Tibial nerve (tissue), 4 donors: ENCODE measurements at places on chromosomes 7 and 10. TPM values are rescaled to one million over a fixed set of nuclear protein-coding genes. Genes with fewer than 3 reads are reported as not detected.

DNA sequence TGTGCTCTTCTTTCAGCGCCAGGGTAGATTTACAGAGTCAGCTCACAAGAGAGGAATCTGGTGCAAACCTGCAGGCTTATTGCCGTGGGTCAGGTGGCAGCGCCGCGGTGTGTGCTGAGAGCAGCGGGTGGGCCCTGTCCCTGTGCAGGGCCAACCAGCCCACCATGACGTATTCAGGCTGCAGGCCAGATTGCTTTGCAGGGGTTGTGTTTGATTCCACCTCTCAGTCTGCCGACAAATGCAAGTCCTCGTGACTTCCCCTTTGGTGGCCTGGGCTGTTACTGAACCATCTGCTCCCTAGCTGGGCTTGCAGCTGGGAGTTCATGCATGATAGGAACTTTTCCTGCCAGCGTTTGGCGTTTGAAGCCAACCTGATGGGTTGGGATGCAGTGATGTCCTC, 66.7 kb upstream of the LEP start:
- H3K36me3 ChIP-seq, result no peaks in the 10 kb centered on the region
- H3K27me3 ChIP-seq, result no peaks in the 10 kb centered on the region
- no peak for DNase-seq

Gene BCCIP
- 22.0 TPM for total RNA-seq

Gene MPP7
- total RNA-seq, result 4.0 TPM

Gene VTI1A
- total RNA-seq, result 105 TPM

DNA sequence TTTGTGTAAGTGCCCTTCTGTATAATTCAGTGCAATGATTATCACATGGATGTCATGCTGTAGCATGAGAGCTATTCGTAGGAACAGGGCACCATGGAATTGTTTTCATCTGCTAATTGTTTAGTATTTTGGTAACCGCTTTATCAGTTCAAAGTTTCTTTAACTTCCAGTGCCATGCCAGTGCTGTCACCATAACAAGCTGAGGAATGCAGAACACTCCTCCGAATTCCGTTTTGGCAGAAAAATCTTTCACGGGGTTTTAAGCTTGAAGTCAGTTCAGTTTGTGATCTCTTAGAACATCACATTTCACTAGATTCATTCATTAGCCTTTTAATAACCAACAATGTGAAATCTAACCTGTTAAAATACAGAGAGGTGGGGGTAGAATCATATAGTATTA, 117.2 kb upstream of the SEMA3C start:
- H3K27ac ChIP-seq, result no peak overlapping the region
- no peak overlapping the region for H3K4me3 ChIP-seq
- no peak for DNase-seq
- no peaks in the 10 kb centered on the region for H3K36me3 ChIP-seq
- H3K27me3 ChIP-seq, result no peaks in the 10 kb centered on the region
- no peaks in the 10 kb centered on the region for H3K4me1 ChIP-seq

DNA sequence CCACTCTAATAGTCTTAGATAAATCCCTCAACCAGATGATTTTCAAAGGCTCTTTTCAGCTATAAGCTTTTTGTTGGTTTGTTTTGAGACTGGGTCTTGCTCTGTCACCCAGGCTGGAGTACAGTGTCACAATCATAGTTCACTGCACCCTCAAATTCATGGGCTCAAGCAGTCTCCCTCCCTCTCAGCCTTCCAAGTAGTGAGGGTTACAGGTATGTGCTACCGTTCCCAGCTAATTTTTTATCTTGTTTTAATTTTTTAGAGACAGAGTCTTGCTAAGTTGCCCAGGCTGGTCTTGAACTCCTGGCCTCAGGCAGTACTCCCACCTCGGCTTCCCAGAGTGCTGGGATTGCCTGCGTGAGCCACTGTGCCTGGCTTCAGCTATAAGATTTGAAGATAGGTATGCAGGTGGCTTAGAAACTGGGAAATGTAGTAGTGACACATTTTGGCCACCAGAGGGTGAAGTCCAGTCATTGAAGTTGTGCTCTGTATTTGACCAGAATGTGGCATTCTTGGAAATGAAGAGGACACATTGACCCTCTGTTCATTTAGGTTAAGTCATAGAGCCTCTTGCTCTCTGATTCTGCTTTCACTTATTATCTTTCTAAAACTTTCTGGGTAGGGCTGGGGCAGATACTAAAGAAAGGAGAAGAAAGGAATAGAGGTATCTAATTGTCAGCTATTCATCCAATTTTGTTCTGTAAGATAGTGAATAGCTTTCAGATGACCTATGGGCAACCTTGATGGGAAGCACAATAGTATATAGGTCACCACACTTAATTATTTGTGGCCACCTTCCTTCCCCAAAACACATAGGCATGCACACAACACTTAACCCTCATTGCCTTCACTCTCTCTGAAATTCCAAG, 36.0 kb downstream of the R3HCC1L start:
- DNase-seq, result peak; percentile 66
- no peak overlapping the region for H3K4me3 ChIP-seq
- H3K27ac ChIP-seq, result no peak overlapping the region
- H3K27me3 ChIP-seq, result no peaks in the 10 kb centered on the region
